ENCODE measurements at places on chromosomes 4 and X.

GRCh38 chrX:74232859-74233258 lies 71.1 kb upstream of the ZCCHC13 start:
- no peak for DNase-seq

DNA sequence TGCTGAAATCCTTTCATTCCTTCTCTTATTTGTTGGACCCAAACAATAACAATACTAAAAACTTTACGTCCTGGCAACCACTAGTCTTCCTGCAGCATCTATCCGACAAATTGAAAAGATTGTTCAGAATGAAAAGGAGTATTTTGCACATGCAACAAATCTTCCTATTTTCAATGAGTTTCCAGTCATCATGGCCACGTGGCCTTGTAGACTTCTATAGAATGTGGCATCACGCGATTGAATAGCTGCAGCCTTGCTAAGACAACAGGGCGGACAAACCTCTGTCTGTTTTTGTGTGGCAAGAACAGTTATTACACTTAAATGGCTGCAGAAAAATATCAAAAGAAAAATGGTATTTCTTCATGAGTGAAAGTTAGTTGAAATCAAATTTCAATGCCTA lies 297.9 kb upstream of the LCORL start:
- DNase-seq, result no peak

GRCh38 chr4:3266076-3266475 lies 17.1 kb downstream of the MSANTD1 start:
- DNase-seq, result no peak

- DNase-seq, result no peak
Observed at GRCh38 chrX:2387614-2388239, 113.0 kb downstream of the DHRSX start.

DNA sequence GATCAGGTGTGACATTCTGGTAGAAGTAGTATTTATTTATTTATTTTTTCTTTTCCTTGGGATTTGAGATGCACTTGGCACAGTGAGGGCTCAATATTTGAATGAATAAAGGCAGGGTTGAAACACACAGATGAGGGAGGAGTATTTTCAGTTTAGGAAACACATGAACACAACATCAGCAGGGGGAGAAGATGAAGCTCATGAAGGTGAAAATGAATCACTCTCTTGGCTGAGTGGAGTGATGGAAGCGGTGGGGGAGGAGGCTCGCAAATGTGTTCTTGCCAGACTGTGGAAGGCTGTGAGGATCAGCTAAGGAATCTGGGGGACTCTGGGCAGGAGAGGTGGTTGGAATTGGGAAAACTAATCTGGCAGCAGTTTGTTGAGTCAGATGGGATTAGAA lies 55.3 kb downstream of the ARHGAP10 start:
- no peak for DNase-seq

GRCh38 chr4:129046055-129046959 lies 47.0 kb downstream of the SCLT1 start:
- DNase-seq, result peak; percentile 39

DNA sequence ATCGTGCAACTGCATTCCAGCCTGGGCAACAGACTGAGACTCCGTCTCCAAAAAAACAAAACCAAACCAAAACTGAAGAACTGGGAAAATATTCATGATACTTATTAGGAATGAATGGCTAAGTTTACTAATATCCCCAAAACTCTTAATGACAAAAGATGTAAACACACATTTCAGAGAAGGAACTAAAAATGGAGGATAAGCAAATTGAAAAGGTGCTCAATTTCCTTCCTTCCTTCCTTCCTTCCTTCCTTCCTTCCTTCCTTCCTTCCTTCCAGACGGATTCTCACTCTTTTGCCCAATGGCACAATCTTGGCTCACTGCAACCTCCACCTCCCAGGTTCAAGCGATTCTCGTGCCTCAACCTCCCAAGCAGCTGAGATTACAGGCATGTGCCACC lies 44.4 kb upstream of the CDKN2AIP start:
- DNase-seq, result no peak

GRCh38 chr4:171181090-171181489 lies 632.1 kb upstream of the GALNTL6 start:
- DNase-seq, result no peak

GRCh38 chr4:76155979-76156378 lies 7.8 kb upstream of the NUP54 start:
- DNase-seq, result no peak

GRCh38 chr4:79455216-79455615 lies 47.2 kb upstream of the GK2 start:
- DNase-seq, result no peak

DNA sequence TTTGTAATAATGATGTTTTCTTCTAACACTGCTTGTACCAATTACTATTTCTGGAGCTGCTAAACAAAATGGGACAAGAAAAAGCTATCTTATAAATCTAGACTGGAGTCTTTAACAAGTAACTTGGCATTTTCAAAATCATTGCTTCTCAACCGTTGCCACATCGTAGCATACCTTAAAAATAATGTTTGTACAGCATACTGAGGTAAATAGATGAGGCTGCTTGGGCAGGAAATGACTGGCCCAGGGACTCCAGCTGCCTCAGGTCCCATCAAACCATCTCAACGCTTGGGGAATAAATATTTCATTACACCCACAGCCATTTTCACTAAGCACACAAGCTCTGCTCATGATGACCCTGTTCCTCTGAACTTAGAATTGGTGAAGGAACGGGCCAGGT lies 115.1 kb downstream of the SPANXA1 start:
- DNase-seq, result no peak

DNA sequence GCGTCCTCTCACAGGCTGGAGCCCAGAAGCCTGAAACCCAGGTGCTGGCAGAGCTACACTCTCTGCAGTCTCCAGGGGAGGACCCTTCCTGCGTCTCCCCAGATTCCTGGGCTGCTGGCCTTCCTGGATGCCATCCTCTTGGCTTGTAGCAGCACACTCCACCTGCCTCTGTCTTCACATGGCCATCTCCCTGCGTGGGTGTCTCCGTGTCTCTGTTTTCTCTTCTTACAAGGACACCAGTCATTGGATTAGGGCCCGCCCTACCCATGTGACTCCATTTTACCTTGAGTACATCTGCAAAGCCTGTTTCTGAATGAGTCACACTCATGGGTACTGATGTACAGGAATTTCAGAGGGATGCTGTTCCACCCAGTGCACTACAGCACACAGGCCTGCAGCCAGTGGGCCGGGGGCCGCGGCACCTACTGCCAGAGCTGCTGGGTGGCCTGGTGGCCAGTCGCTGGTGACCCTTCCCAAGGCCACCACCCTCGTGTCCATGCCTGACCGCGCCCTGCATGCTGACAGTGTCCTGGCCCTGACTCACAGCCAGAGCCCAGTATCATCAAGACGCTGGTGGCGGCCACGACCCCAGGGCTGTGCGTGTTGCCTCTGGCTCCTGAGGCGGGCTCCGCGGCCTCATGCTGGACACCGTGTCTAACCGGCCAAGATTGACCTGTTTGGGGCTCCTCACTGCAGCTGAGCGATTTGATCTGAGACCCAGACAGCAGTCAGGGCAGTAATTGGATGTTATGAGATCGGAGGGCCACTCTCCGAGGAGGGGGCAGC lies 63.6 kb upstream of the NKX1-1 start:
- no peak for DNase-seq

DNA sequence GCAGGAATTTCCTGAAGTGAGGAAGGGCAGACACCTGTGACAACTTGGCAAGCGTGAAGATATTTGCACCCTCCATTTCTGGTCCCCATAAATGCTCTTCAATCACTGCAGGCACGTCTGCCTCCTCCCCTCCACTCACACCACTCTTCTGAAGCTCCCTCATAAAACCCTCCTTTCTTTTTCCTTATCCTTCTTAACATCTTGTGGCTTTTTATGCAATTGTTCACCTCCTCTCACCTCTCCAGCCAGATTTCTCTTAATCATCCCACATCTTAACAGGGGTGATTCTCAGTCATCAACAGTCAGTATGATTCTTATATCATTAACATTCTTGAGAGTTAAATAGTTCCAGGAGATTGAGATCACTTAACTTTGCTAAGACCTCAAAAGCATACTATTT lies 277.4 kb downstream of the SPRY1 start:
- DNase-seq, result peak; percentile 6

DNA sequence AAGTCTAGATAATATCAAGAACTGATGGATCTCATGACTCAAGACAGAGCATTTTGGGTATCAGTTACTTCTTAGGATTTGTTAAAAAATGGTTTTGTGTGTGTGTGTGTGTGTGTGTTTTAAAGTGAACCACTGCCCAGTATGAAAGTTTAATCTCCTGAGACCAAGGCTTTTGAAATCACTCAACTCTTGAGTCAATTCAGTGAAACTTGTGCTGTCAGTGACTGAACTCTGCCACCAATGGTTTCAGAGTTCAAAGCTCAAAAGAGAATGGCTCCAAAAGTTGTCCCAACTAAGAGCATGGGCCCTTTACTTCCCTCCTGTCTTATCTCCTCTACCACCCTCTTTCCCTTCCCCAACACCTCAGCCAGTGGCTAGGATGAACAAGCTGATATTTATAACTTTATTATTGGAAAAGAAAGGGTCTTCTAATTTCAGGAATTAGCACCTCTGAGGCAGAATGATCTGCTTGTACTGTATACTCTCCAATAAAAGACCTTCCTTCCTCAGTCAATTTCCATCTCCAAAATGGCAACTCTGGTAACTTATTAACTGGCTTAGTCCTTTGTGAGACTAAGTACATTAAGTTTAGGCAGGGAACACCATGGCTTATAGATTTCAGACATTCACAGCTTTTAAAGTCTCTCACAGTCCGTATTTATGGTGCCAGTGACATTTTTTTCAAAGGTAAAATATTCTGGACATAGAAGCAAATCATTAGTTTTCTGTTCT lies 152.2 kb downstream of the REPS2 start:
- no peak for DNase-seq

DNA sequence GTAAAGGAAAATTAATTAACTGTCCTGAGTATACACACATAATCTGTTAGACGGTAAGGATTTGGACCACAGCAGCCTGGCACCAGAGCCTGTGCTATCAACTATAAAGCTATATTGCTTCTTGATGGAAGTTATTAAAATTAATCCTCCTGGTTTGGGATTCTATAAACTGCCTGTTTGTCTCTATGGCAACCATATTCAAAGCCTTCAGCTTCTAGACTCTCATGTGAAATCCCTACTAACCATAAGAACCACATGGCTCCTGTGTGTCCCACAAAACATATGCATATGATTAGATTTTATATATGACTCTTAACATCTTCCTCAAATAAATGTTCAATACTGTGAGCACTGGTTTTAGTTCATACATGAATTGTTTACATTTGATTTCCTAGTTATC lies 380.8 kb downstream of the ANKRD50 start:
- no peak for DNase-seq

DNA sequence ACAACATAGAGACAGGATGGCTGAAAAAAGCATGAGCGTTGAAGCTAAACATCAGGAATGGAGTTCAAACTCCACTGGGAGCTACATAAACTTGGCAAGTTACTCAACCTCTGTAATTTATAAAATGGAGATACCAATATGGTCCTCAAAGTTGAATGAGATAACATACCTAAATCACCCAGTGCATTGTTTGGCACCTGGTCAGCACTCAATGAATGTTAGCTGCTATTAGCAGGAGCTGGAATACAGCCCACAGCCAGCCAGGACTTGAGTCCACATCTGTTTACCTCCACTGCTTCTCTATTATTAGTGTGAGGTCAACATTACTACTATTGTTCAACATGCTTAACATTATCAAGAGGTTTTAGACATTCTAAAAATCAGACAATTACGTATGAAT lies 97.9 kb downstream of the NR3C2 start:
- no peak for DNase-seq

DNA sequence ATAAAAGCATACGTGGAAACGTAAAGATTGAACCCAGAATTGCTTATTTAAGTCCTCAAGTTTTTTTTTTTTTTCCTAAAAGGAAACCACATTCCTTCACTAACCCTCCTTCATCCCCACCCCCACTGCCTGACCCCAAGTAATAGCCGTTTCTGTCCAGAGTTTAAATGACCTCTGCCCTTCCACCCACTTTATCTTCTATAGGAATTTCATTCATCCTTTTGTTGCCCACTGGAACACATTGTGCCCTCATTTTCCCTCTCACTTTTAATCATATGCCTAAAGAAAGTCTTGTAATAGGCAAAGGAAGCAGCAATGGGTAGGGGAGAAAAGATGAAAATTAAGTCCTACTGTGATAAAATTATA lies 62.7 kb downstream of the SH3RF1 start:
- no peak for DNase-seq

DNA sequence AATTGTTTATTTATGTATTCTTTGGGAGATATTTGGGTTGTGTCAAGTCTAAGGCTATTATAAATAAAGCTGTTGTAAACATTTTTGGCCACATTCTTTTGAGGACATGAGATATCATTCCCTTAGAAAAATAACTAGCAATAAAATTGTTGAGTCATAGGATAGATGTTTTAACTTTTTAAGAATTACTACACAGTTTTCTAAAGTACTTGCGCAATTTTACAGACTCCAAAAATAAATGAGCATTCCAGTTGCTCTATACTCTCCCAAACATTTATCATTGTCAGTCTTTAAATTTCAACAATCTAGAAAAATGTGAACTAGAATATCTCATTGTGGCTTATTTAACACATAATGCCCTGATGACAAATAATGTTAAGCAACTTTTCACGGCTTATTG lies 189.1 kb upstream of the ADGRL3 start:
- no peak for DNase-seq

DNA sequence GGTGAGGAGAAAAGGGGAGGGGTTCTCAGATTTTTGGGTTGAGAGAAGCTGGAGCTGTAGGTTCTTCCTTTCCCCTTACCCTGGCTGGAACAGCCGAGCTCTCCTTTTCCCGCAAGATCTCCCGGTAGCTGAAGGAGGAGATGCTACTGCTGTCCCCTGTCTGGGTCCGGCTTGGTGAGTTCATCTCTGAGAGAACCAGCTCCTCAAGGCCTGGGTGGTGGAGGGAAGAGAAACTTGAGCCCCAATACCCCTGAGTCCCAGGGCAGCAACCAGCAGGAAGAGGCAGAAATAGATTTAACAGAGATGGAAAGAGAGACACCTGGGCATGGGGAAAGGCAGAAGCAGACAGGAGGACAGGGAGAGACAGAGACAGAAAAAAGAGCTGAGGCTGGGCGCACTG lies 6.6 kb upstream of the KCND1 start:
- DNase-seq, result no peak

DNA sequence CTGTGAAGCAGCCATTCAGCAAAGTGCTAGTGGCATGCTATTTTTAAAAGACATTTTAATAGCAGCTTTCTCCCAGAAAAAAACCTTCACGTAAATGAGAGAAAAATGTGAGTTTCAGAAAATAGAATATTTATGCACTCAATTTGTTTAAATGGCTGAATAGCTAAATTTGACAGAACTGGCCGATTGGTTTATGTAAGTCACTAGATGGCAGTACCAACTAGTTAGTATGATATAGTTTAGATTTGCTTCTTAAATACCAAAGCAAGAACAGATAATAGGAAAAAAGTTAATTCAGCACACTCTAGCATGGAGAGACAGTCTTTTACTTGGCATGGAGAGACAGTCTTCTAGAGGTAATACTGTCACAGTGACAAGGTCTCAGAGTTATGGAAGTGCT lies 250.1 kb downstream of the SNCA start:
- DNase-seq, result no peak

DNA sequence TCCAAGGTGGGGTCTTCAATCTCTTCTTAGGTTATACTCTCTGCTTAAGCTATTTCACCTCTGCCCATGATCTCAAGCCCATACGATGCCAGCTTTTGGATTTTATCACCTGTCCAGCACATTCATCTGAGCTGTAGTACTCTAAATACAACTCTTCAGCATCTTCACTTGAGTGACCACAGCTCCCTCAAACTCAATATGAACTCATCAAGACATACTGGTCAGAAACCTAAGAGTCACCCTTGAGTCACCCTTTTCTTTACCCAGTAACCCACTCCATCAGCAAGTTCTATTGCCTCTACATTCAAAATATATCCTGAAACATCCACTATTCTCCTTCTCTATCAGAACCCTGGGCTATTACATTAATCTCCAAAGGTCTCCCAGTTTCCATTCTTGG lies 69.4 kb downstream of the DCHS2 start:
- no peak for DNase-seq

Data from activated CD4-positive, alpha-beta T cell treated with anti-CD3 and anti-CD28 coated beads, Interleukin-2, Interleukin-4, amounts not matched to agents 100 ng/mL and 50 ng/mL, durations not matched to agents 16 hours and 8 hours (primary cell).